ENCODE measurements at places on chromosomes 7 and 10. TPM values are rescaled to one million over a fixed set of nuclear protein-coding genes. Genes with fewer than 3 reads are reported as not detected.
A peak's percentile ranks its signal among the peaks of the same experiment; 100 is the strongest.

Gene MYO3A
- total RNA-seq = 5.3 TPM

DNA sequence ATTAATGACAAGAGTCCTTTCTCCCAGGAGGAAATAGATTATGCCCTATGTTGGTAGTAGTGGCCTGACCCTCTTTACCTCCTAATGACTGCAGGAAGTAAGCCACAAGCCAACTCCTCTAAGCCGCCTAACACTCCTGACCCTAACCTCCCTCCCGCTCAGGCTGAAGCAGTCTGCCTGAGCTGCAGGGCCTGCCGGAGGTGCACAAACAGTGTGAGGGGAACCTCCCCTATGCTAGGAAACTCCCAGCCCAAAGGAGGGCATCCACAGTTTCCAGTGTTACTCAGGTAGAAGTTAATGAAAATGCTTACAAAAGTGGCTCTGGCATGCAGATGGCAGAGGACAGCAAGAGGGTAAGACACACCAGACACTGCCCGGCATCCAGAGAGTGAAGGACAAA, 294.4 kb upstream of the GALNT17 start:
- no peak for DNase-seq

- no peak for DNase-seq
Observed at GRCh38 chr10:15461353-15462108, 90.4 kb upstream of the FAM171A1 start.

GRCh38 chr10:60992636-60993035, 48.7 kb upstream of the RHOBTB1 start:
- DNase-seq = no peak

DNA sequence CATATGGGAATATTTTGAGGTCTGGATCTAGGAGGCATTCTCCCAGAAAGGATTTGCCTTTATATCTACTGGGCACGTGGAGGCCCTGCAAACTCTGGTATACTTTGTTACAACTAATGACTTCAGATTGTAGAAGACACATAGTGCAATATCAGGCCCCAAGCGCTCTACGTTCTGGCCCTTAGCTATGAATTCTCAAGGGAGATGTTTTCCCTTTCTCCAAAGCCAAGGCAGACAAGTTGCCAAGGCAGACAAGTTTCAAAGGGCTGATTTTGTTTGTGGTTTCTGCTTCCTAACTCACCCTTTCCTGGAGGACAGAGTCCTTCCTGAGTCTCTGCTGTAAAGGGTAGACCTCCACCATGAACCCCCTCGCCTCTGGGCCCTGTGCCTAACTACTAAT, 99.4 kb upstream of the CTTNBP2 start:
- DNase-seq = no peak

DNA sequence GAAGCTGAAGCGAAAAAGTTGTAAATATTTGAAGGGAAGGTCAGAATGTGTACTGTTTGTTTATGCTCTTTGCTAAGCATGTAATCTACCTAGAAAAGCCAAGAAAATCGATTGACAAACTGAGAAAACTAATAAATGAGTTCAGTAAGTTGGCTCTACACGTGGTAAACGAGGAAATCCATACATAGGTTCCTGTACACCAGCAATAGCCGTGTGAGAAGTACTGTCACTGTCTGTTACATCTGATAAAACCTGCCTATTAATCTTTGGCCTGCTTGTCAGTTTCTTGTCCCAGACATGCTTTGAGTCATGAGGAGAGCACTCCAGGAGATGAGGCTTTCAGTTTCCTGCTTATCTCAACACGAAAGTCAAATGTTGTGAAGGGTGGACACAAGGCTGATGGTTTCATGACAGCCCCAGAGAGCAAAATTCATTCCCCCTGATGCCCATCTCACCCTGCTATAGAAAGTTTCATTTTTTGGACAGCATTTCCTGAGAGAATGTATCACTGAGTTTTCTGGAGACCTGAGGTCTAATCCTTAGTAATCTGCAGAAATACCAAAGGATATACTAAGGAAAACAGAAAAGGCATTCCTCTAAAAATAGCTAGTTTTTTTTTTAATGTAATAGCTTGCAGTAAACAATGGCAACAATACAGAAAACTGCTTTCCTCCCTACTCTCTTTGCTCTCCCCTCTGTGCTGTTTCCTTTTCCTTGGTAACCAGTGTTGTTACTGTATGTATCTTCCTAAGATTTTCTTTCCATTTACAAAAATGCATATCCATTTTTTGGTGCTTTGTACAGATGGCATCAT, 18.8 kb downstream of the BMPR1A start:
- DNase-seq = no peak

Gene PPP1R3C
- 1.7 TPM for total RNA-seq

DNA sequence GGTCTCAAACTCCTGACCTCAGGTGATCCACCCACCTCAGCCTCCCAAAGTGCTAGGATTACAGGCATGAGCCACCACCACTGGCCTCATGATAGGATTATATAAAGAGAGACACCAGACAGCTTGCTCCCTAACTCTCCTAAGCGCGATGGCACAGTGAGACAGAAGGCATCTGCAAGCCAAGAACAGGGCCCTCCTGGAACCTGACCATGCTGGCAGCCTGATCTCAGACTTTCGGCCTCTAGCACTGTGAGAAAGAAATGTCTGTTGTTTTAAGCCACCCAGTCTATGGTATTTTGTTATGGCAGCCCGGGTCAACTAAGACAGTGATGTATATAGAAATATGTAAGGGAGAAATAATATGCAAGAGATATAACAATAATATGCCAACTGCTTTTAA, 51.2 kb downstream of the SRPK2 start:
- DNase-seq = no peak

Gene FOXI2
- total RNA-seq = 1.0 TPM

DNA sequence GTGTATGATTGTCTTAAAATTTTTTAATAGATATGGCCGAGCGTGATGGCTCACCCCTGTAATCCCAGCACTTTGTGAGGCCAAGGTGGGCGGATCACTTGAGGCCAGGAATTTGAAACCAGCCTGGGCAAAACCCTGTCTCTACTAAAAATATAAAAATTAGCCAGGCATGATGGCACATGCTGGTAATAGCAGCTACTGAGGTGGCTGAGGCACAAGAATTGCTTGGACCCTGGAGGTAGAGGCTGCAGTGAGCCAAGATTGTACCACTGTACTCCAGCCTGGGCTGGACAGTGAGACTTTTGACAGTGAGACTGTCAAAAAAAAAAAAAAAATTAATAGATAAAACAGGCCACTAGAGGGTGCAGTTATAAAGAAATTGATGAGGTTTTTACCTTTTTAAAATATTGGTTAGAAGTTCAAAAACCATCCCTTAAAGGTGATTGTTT, 20.5 kb downstream of the NOM1 start:
- DNase-seq = no peak

- DNase-seq = no peak
Observed at GRCh38 chr10:60189861-60190475, 199.7 kb downstream of the ANK3 start.

- DNase-seq = no peak
Observed at GRCh38 chr10:124715439-124715838, 28.7 kb downstream of the FAM53B start.

Gene STRIP2
- total RNA-seq = 7.9 TPM

Gene IRF5
- 0.28 TPM for total RNA-seq

- no peak for DNase-seq
Observed at GRCh38 chr10:28788252-28788651, 110.9 kb downstream of the BAMBI start.

Gene MYH16
- total RNA-seq = not detected

GRCh38 chr7:113004726-113005454, 81.7 kb downstream of the GPR85 start:
- no peak for DNase-seq

- no peak for DNase-seq
Observed at GRCh38 chr7:107387128-107387527, 82.7 kb upstream of the GPR22 start.

DNA sequence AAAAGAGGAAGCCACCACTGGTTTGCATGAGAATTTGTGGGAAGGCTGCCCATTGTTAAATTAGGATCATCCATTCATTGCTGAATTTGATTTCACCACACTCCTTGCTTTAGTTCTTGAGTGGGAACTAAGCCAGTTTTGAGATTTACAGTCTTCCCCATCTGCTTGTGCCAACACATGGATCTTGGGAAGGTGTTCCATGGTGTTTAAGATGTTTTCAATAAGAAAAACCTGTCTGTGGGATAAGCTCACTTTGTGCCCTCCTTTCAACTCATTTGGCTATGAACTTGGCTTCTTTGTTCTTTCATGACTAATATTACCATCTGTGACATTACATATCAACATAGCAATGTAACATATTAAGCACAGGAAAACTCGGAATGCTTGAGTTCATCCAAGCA, 73.2 kb downstream of the INHBA start:
- DNase-seq = no peak

- DNase-seq = no peak
Observed at GRCh38 chr7:33562996-33563395, 342.3 kb upstream of the BMPER start.

GRCh38 chr10:97154781-97155180, 31.0 kb downstream of the SLIT1 start:
- no peak for DNase-seq

GRCh38 chr7:12821746-12822145, 134.3 kb downstream of the ARL4A start:
- no peak for DNase-seq

DNA sequence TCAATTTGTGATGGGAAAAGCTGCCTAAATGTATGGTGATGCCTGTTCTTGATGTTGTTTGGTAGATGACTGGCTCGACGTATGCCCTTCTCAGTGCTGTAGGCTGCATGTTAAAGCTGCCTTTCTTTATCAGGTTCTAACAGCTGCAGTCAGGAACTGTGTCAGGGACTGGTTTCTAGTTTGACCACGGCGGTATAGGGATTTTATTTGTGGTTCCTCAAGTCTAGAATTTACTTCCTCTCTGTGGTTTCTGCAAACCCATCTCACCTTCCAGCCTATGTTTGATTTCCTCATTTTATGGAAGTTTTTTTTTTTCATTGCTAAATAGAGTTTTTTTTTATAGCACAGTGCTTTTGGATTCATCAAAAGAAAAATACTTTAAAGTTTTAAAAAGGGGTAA, 26.5 kb downstream of the LMTK2 start:
- no peak for DNase-seq

DNA sequence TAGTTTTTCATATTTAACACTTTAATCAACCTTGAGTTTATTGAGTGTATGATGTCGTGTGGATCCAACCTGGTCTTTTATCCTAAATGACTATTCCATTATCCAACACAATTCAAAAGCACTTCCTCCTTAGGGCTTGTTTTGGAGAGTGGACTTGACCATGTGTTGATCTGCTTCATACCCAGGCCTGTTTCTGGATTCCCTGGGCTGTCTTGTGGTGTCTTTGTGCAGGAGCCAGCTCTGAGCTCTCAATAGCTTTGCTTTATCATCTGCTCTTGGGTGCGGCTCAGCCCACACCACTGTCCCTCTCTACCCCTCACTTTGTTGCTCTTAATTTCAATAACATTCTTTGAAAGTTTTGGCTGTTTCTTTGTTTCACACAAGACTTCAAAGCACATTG, 70.9 kb upstream of the CHST15 start:
- no peak for DNase-seq

DNA sequence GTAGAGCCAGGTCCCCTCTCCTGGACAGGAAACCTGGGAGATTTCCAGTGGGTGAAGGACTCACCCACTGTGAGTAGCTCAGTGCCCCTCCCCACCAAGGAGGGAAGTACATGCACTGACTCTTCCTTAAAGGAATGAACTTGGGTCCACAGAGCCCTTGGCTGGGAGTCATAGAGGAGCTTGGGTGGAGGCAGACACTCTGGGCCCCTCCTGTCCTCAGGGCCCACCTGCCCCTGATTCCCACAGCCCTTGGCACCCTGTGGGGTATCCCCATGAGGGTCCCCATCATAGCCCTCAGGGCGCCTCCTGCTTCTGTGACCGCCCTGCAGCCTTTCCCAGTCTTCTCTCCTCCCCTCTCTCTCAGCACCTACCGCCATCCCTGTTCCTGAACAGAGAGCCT, 3.7 kb downstream of the EN2 start:
- peak; percentile 55 for DNase-seq

Gene ASZ1
- not detected for total RNA-seq

Gene RPS24
- 2,149 TPM for total RNA-seq

- DNase-seq = no peak
Observed at GRCh38 chr10:45640049-45640448, 32.5 kb downstream of the ZFAND4 start.

DNA sequence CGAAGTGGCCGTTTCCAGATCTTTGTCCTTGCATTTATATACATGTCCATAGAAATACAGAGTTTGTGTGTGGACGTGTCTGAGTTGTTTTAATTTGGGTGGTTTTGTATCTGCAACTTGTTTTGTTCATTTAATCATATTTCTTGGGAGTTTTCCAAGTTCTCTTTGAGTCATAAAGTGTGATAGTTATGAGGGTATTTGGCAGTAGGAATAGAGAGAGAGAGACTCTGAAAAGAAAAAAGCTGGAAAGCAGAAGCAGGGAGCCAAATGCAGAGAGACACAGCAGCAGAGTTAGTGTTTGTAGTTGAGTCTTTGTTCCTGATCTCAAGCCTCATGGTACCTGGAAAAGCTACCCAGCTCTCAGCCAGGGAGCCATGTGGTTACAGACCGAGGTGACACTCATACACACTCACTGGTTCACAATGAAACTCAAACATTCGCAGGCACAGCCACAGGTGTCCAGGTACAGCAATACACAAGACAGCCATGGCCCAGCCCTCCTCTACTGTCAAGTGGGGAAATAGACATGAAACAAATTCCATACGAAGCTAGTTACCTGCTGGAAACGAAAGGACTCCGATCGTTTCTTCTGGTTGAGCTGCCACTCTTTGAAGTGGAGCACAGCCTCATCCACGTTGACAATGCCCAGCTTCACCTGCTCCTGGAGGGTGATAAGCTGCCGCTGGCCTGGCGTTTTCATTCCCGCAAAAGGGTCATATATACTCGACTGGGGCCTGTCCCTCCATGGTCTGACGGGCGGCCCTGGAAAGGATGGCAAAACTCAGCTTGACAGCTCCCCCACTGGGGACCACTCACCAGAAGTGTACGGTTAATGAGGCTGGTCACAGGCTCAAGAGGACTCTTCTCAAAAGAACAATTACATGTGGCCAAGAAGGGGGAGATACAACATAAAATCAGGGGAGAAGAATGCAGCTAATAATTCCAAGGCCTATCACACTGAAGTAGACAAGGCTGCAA, 33.3 kb upstream of the TM9SF3 start:
- no peak for DNase-seq

Gene PLXDC2
- 40.1 TPM for total RNA-seq

GRCh38 chr10:119207713-119208552, 562 bp downstream of the GRK5 start:
- DNase-seq = peak; percentile 81

GRCh38 chr7:108128514-108128913, 1.6 kb downstream of the LAMB4 start:
- DNase-seq = no peak

All from H1 (cell line).